ENCODE measurements at places on chromosomes 13 and 19.

GRCh38 chr13:73140801-73141200, 82.0 kb downstream of the KLF5 start:
- no peak for DNase-seq

DNA sequence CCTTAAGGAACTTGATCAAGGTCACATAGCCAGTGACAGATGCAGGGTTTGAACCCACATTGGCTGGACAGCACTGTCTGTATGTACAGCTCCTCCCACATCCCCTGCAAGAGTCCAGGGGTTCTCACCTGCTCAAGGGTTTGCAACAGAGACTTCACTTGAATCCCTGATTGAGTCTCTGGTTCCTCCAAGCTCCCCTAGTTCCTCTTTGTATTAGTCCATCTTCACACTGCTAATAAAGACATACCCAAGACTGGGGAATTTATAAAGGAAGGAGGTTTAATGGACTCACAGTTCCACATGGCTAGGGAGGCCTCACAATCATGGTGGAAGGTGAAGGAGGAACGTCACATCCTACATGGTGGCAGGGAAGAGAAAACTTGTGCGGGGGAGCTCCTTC, 72.8 kb upstream of the CLDN10 start:
- DNase-seq = no peak

GRCh38 chr13:102940143-102940542, 94.3 kb downstream of the ERCC5 start:
- DNase-seq = no peak

- no peak for DNase-seq
Observed at GRCh38 chr13:71863254-71863865, 3.6 kb downstream of the DACH1 start.

DNA sequence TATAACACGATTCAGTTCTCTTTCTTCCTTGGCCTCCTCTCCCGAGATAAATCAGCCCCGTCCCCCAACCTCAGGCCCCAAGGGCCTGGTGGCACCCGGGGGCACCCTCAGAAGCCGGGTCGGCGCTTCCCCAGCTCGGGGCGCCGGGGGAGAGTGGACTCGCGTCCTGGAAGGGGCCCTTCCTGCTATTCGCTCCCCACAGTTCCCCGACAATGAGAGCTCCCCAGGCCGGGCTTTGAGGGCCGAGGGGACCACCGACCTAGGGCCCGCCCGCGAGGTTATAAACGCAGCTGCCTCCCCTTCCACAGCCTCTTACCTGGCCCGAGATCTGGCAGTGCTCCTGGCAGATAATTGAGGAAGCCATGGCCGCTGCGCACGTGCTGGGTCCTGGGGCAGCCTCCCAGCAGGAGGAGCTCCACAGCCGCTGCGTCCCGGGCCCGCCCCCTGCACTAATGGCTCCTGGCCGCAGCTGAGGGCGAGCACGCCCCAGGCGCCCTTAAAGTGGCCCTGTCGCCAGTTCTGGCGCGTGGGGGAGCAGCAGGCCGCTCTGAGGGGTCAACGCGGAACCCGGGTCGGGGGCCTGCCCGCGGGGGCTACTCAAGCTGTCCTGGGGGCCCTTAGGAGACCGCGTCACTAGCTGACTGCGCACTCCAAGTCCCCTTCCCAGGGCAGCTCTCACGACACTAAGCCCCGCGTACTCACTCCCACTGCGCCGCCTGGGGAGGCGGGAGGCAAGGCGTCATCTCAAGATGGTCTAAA, at the start of gene SOHLH2:
SOHLH2 (minus strand) TSS at position 394 of the 759 bp plus-strand sequence; CDS start at position 364, 30 bp downstream.
- no peak for DNase-seq

All from activated CD8-positive, alpha-beta memory T cell treated with anti-CD3 and anti-CD28 coated beads for 24 hours (primary cell).